GM19239 (cell line): ENCODE measurements at places on chromosomes 13 and 19.

DNA sequence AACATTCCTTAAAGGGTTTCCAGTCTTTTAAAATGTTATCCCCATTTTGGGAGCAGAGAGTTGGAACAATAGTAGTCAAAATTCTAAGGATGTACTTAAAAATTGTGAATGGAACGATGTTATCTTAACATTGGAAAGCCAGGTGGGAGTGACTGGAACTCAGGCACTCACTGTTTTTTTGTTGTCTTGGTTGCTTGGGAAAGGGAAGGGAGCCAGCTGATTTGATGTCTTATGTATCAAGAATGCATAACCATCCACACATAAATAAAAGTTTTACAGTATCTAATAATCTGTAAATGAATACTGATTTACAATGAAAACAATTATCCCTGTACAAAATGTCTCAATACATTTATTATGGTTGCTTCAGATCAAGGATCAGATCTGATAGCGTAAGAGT, 88.7 kb downstream of the SLC10A2 start:
- DNase-seq: no peak

DNA sequence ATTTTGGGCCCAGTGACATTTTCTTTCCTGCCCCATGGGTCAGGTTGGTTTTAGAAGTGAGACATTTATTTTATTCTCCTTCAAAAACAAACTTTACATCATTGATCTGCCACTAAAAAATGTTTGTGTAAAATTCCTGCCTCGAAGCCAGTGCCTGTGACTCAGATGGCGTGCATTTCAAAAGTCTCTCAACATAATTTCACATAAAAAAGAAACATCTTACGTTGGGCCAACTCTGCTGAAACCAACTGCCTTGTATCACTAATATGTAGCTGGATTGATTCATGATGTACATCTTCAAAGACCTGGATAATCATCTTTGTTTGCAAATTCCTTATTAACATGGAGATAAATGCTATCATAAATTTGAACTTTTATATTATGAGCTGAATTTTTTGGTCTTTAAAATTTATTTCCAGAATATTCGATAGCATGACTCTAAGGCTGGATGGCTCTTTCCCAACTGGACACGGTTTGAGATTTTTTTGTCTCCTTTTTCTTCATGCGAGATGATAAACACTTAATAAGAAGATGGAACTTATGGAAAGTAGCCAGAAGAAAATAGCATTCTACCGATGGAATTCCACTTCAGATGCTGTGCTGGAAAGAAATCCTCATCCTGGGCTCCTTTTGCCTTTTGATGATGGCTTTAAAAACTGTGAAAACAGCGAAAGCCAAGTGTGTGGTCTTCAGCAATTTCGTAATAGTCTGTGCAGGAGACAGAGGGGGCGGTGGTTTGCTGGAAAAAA, 420.5 kb downstream of the FGF9 start:
- no peak for DNase-seq

- DNase-seq: no peak
Measured at GRCh38 chr13:95627590-95627989, 16.9 kb downstream of the DZIP1 start.

DNA sequence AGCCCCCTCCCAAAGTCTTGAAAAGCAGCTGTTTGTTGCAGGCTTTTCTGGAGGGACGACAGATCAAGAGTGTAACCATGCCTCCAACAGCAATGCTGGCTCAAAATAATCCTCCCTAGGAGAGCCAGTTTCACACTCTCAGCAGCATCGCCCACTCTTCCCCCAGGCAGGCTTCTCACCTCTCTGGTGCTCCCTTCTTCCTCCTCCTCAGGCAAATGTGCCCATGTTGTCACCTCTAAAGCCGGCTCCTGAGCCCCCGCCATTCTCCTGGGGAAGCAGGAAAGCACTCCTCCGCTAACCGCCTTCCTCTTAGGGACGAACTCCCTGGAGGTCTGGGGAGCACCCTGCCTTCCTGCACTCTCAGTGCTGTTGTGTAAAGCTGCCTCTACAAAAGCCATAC, 98.9 kb upstream of the SGCG start:
- DNase-seq: no peak

GRCh38 chr13:50950849-50951248, 41.3 kb downstream of the RNASEH2B start:
- no peak for DNase-seq

- DNase-seq: no peak
Measured at GRCh38 chr13:35599384-35599783, 122.9 kb upstream of the MAB21L1 start.

- DNase-seq: no peak
Measured at GRCh38 chr13:20462533-20462915, 63.1 kb downstream of the CRYL1 start.
